CD8-positive, alpha-beta T cell (primary cell): ENCODE measurements at places on chromosomes 5 and 9.

DNA sequence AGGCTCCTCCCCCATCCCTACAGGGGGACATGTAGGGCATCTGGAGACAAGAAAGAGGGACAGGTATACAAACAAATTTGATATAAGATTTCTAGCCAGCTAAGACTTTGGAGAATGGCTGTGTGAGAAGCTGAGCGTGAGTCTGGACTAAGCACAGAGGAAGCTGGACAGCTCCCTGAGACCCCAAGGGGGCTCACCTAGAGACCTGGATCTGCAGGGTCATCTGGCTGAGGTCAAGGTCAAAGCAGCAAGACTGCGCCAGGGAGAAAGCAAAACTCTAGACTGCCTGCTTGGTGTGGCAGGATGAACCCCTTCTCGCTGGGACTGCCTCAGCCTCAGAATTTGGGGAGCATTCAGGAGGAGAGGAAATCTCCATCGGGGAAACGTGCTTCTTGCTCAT is 8.0 kb upstream of the GSN start:
- DNase-seq = no peak

GRCh38 chr5:161546095-161546469 is 443 bp downstream of the GABRB2 start:
- DNase-seq = no peak

- DNase-seq = no peak
These were observed 44.6 kb upstream of the SEMA4D start for GRCh38 chr9:89542401-89543021.

GRCh38 chr9:4298255-4299004 is 1.4 kb downstream of the GLIS3 start:
- DNase-seq = peak; percentile 17

DNA sequence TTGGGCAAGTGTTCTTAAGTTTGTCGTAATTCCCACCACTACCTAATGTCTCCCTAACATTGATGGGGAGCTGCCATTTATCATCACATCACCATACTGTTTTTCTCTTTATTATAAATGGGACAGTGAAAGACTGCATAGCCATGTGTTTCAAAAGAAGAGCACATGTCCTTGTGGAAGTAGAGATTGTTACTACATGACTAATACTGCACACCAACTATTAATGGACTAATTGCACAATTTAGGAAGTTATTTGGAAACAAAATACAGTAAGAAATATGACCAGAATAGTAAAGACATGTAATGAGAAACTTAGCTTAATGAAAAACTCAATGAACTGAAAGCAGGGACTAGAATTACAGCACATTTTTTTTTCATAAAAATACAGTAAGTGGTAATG is 12.0 kb upstream of the ELOVL7 start:
- DNase-seq = no peak

GRCh38 chr5:332843-333242 is 11.3 kb downstream of the AHRR start:
- DNase-seq = no peak
